ENCODE measurements at places on chromosomes 16 and 17.

DNA sequence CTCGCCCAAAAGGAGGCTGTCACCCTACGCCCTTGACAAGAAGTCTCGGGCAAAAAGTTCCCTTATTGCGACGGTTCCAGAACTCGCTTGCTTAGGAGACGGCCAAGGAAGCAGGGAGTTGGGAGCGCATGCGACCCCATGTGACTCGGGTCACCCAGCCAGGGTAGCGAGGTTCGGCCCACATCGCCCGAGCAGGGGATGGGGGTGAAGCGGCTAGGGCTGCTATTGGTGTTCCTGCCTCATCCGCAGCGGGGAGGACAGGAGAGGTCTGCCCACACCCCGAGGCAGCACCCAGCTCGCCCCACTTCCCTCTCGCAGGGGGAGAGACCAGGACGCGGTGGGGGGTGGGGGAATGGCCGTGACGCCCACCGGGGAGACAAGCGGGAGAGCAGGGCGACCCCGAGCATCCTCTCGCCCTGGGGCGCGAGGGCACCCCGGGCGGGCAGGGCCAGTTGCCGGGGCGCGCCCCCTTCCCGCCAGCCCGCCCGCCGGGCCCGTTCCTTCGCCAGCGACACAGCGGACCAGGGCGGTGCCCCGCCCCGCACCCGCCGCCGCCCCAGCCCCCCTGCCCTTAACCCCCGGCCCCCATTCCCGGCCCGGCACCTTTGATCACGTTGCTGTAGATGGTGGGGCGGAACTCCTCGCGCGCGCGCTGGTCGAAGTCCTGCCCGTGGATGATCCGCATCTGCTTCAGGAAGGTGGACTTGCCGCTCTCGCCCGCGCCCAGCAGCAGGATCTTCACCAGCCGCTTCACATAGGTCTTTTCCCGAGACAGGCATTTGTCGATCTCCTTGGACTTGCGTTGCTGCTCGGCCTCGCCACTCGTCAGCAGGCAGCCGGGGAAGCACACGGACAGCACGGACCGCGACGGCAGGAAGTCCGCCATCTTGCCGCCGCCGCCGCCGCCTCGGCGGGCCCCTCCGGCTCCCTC is 567 bp downstream of the GNA13 start:
- peak; percentile 53 for DNase-seq

DNA sequence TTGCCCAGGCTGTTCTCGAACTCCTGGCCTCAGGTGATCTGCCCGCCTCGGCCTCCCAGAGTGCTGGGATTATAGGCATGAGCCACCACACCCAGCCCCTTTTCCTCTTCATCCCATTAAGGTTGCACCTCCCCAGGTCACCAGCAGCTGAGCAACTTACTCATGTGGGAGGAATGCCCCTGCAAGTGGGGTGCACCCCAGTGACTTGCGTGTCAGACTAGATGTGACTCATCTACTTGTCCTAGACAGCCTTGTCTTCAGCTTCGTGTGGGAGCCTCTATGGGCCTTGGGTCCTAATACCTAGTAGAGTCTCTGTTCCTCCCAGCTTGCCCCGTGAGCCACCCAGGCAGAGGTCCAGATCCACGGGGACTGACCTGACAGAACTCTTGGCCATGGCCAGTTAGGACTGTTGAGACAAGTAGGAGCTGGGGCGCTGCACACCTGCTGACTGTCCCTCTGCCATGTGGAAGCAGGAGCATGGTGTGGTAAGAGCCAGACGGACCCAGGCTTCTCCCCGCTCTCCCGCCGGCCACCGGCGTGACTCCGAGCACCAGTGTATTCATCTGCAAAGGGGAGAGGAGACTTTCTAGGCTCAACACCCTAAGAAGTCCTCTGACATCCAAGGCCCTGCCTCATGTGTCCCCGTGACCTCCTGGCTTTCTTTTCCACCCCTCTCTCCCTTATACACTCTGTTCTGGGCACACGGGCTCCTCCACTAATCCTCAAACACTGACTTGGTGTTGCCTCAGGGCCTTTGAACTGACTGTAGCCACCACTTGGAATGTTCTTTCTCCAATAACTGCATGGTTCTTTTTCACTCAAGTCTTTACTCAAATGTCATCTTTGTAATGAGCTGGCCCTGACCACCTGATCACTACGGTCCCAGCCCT is 11.6 kb upstream of the CBX4 start:
- DNase-seq = no peak

DNA sequence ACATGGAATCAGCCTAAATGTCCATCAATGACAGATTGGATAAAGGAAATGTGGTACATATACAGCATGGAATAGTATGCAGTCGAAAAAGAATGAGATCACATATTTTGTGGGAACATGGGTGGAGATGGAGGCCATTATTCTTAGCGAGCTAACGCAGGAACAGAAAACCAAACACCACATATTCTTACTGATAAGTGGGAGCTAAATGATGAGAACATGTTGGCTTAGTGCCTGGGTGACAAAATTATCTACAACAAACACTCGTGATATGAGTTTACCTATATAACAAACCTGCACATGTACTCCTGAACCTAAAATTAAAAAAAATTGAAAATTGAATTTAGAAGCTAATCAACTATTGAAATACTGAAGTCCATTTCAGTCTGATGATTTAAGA is 6.1 kb downstream of the ANKS4B start:
- no peak for DNase-seq

GRCh38 chr17:17844500-17844899 is 7.7 kb upstream of the SREBF1 start:
- DNase-seq = no peak

DNA sequence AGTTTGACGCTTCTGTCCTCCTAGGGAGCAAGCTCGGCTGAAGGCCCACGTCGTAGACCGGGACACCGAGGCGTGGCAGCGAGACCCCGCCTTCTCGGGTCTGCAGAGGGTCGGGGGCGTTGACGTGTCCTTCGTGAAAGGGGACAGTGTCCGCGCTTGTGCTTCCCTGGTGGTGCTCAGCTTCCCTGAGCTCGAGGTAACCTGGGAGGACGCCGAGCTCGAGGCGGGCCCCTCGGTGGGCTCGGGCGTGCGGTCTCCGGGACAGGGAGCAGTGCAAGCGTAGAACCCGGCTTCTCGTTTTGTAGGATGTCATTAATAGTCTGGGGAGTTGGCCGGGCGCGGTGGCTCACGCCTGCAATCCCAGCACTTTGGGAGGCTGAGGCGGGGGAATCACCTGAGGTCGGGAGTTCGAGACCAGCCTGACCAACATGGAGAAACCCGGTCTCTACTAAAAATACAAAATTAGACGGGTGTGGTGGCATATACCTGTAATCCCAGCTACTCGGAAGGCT is 715 bp downstream of the ENDOV start:
- DNase-seq = no peak

- DNase-seq = no peak
Observed at GRCh38 chr17:56146534-56146933, 6.7 kb upstream of the ANKFN1 start.

DNA sequence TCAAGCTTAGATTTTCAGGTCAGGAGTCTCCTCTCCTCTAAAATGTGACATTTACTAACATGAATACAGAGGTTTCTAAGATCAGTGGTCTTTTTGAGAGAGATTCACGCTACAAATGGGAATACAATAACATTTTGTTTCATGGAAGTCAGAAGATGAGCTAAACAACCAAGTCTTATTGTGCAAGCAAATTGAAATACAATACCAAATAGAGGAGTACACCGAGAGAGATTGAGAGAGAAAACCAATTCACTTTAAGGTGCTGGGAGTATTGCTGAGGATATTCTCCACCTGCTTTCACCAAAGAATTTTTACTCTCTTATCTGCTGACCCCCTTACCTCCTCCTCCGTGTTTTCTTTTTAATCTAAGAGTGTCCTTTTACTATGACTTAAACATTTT is 11.5 kb downstream of the VEZF1 start:
- DNase-seq = no peak

GRCh38 chr16:15856901-15857698 is at the start of gene MYH11:
Gene MYH11 (minus strand): TSS chr16:15857028. CDS start chr16:15838252, 18,776 bp downstream.
- no peak for DNase-seq

DNA sequence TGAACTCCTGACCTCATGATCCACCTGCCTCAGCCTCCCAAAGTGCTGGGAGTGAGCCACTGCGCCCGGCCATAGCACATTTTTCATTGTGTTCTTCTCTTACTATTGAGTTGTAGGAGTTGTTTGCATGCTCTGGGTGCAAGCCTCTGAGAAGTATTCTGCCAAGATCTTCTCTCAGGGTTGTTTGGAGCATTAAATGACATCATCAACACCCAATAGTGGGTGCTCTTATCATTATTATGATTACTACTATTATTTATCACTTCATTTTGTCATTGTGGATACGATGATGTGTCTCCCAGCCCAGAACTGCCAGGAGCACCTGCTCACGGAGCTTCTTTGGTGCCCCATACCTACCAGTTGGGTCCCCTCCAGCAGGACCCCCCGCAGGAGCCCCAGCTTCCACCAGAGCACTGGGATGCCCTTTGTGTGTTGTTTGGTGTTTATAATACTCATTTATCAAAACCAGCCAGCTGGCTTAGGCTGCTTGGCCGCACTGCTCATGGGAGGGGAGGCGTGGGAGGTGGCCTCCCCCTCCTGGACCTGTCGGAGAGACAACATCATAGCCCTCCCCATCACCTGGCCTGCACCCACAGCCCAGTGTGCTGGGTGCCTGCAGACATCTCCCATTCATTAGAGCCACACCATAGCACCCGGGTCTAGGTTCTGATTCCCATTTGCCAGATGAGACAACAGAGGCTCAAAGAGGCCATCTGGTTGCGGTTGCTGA is 12.9 kb upstream of the MAP2K3 start:
- DNase-seq = no peak

GRCh38 chr17:49456183-49456965 is 38.7 kb upstream of the NGFR start:
- DNase-seq = no peak

GRCh38 chr17:40491486-40491885 is 9.9 kb downstream of the TNS4 start:
- DNase-seq = no peak

DNA sequence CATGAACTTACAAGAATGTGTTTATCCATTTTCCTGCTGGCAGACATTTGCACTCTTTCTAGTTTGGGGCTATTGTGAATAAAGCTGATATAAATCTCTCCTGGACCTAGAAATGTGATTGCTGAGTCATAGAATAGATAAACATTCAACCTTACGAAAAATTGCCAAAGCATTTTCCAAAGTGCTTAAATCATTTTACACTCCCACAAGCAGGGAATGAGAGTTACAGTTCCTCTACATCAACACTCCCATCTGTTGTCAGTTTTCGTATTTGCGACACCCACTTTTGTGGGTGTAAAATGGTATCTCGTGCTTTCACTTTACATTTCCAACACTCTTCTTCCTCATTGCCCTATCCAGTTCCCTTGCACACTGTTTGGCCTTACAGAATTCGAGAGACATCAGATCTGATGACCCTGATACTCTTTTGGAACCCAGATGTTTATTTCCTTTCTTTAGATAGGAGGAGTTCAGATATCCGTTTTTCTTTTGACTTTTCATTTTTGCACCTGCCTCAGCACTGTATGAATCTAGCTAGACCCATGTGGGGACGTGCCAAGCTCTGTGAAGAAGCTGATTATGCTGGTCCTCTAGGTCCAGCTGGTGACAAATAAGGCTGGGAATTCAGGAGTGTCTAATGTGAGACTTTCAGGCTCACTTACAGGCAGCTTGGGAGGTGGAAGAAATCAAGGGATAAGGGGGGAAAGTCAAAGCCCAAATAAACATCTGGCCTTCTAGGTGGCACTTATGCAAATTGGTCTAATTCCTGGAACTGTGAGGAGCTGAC is 14.0 kb downstream of the SOX9 start:
- no peak for DNase-seq

DNA sequence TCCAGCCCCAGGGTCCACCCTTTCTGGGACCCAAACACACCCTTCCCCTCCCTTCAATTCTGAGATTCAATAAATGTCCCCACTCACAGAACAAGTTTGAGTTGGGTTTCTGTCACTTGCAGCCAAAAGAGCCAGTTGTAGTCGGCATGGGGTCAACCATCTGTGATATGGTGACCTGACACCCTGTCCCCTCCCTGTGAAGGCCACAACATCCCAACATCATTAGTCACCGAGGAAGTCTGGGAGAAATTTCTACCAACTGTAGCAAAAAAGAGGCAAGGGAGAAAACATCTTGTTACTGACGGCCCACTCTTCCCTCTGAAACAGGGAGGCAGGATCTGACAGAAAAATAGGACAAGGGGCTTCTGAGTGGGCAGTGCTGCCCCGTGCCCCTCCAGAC is 638 bp upstream of the LYZL6 start:
- no peak for DNase-seq

DNA sequence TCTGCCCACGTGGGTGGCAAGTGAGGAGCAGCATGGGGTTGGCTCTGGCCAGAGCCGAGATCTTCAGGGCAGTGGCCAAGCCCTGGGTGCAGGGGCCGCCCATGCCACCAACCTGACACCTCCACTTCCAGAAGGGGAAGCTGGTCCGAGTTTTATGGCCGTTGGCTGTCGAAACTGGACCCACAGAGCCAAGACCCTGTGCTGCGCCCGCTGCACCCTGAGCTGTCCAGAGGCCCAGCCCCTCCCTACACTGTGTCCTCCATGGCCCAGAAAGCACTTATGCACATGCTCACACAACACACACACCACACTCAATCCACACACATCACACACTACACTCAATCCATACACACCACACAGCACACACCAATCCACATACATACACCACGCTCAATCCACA is 33.9 kb upstream of the RPTOR start:
- no peak for DNase-seq

DNA sequence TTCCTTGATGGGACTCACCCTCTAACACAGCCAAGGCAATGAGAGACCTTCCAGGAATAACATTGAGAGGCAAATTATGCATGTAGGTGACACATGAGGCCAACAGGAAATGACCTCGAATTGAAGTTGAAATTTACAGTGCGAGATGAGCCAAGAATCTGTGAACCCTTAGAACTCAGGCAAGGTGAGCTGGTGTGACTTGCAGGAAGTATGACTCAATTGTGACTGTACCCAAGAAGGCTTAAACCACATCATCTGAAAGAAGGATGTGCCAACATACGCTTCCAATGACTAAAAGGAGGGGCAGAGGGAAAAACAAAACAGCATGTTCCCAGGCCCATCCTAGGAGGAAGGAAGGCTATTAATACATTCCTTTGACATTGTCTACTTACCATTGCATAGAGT is 44.8 kb downstream of the PITPNC1 start:
- DNase-seq = peak; percentile 42

DNA sequence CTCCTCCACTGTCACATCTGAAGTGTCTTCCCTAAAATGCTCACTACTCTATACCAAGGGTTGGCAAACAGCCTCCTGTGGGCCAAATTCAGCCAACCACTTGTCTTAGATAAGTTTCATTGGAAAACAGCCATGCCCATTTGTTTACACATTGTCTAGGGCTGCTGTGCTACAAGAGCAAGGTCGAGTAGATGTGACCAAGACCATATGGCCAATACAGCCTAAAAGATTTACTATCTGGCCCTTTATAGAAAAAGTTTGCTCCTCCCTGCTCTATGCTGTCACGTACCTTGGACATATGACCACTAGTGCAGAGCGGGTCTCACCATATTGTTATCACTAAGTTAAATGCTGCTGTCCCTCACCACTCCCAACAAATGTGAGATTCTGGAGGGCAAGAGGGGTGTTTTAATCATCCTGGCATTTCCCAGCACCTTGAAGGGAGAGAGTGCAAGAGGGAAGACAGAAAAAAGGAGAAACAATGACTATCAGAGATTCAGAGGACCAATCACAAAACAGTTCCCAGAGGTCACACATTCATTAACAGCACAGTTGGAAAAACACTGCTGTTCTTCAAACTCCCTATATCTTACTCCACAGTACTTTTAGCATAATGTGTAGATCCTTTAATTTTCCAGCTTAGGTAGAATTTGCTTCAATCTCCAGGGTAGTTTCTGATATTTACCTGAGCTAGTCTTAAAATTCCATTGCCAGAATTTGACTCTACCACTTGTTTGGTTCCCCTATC is 13.2 kb downstream of the LSM12 start:
- DNase-seq = no peak

- DNase-seq = no peak
Observed at GRCh38 chr17:64250233-64250835, 12.7 kb downstream of the TEX2 start.

Measured in activated T-cell treated with anti-CD3 and anti-CD28 coated beads, Interleukin-2, amount 50 U/mL, for 4 hours (primary cell).